ENCODE measurements at places on chromosomes 1 and 21.

DNA sequence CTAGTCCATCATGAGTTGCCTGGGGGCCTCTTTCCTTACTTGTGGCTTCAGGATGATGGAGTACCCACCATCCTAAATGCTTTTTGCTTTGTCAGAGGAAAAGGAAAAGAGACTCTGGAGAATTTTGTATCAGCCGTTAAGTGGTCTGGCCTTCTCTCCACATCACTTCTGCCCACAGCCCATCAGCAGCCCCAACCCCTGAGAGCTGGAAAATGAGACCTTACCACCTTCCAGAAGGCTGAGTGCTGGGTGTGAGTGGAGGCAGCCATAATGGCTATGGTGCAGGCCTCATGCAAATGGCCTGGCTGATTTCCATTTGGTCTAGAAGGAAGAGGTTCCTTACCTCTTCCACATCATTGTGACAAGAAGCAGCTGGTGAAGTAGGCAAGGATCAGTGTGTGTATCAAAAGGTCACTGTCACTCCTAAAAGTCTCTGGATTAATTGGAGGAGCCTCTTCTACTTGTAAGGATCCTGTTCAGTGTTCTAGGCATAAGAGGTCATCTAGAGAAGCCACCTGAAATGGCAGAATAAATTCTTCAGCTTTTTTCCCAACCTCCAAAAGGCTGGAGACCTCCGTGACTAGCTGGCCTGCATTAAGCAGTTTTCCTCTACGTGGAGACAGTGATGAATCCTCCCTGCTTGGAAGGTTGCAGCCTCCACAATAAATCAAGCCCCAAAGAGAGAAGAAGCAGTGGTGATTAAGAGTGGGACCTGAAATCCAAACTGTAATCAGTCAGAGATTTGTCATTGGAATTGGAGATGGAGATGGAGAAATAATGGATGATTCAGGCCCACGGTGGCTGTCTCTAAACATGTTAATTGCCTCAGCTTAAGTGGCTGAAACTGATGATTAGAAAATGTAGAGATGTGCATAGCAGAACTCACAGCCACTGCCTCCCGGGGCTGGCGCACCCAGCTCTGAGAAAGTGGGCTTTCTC is 111.5 kb downstream of the CNIH3 start:
- no peak for DNase-seq

DNA sequence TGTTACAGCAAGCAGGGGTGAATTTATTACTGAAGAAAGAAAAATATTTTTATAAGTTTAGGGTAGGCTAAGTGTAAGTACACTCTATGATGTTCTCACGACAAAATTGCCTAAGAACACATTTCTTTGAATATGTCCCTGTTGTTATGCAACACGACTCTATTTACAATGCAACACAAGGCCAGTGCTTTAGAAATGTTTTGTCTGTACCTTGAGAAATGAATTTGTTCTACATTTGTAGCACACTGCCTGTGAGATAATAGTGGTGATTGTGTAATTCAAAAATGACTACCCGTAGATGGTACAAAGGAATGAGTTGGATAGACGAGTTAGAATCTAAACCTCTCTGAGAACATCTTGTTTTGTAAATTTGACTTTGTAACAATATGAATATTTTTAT is 63.7 kb upstream of the IGSF5 start:
- no peak for DNase-seq

DNA sequence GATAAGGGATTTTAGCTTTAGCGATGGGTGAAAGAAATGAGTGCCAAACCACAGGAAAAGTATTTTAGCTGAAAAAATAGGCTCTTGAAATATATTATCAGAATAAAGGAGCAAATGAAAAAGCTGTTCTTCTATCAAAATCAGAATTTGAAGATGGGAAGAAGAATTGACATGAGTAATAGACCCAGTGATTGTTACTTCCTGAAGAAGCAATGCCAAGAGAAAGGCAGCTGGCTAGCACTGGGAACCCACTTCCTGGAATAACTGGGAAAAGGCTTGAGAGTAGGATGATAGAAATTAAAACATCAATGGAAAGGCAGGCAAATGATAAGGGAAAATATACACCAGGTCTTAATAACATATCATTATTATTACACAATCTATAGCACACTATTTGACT is 29.9 kb upstream of the LYPLAL1 start:
- no peak for DNase-seq

GRCh38 chr1:161068306-161069234 is 1.1 kb downstream of the ARHGAP30 start:
- DNase-seq = no peak

DNA sequence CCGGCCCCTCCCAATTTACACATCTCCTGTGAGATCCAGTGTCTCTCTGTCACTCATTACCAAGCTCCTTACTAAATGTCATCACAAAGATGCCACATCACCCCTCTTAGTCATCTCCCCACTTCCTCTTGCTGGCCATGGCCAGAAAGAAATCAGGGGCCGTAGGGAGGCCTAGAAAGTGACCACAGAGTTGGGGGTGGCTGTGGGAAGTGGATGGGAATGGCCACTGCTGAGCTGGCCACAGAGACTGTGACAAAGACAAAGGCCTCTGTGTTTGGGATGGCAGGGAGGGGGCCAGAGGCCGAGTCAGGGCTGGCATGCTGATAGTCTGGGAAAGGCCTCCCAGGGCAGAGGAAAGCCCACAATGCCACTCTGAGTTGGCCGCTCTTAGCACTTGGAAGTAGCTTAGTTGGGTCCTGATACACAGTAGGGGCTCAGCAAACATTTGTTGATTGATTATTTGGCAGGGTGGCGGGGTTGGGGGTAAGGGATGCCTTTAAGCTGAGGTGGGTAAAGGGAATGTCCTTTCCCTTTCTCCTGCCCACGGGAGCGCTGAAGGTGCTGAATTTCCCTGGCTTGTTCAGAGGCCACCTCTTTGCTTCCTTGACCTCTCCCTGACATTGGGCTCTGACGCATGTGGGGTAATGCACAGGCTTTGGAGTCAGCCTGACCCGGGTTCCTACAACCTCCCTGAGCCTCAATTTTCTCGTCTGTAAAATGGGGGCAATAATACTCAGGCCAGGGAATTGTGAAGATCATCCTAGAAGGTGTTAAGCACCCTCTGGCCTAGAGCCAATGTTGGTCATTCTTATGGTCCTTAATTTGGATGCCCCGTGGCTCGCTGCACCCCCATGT is 13.2 kb downstream of the NAV1 start:
- no peak for DNase-seq

GRCh38 chr1:66237722-66238479 is 296.1 kb upstream of the SGIP1 start:
- DNase-seq = no peak

- DNase-seq = no peak
Observed at GRCh38 chr1:203121186-203122015, 6.1 kb upstream of the ADORA1 start.

All from AG08396 (cell line).